ENCODE measurements at places on chromosomes 4 and X.

DNA sequence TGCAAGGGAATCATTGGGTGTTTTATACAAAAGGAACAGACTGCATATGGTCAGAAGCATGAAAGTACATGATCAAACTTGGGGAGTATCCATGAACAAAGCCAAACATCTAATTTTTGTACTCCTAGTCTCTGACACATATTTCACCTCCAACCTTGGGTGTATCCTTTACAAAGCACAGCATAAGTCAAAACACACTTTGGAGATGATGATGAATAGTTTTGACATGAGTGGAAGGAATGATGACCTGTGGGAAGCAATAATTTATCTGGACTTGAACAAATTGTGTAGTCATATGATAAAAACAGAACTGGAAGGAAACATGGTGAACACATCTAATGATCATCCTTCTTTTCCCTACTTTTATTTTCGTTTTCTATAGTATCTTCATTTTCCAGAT lies 108.7 kb upstream of the PLS3 start:
- no peak overlapping the region for H3K27ac ChIP-seq
- no peaks in the 10 kb centered on the region for H3K36me3 ChIP-seq
- H3K4me1 ChIP-seq, result no peaks in the 10 kb centered on the region
- H3K4me3 ChIP-seq, result no peak overlapping the region
- DNase-seq, result no peak

- DNase-seq, result no peak
- no peaks in the 10 kb centered on the region for H3K36me3 ChIP-seq
- no peak overlapping the region for H3K27ac ChIP-seq
Observed at GRCh38 chr4:110075083-110075738, 123.2 kb downstream of the ELOVL6 start.

- no peak for DNase-seq
- H3K4me1 ChIP-seq, result no peaks in the 10 kb centered on the region
- no peaks in the 10 kb centered on the region for H3K36me3 ChIP-seq
- H3K4me3 ChIP-seq, result no peak overlapping the region
- no peak overlapping the region for H3K27ac ChIP-seq
Observed at GRCh38 chr4:128769011-128769410, 40.5 kb upstream of the JADE1 start.

- no peak for DNase-seq
- no peaks in the 10 kb centered on the region for H3K4me1 ChIP-seq
- no peak overlapping the region for H3K4me3 ChIP-seq
- no peak overlapping the region for H3K27ac ChIP-seq
- no peaks in the 10 kb centered on the region for H3K27me3 ChIP-seq
- H3K36me3 ChIP-seq, result no peaks in the 10 kb centered on the region
Observed at GRCh38 chr4:96342790-96343455, 503.0 kb downstream of the PDHA2 start.

DNA sequence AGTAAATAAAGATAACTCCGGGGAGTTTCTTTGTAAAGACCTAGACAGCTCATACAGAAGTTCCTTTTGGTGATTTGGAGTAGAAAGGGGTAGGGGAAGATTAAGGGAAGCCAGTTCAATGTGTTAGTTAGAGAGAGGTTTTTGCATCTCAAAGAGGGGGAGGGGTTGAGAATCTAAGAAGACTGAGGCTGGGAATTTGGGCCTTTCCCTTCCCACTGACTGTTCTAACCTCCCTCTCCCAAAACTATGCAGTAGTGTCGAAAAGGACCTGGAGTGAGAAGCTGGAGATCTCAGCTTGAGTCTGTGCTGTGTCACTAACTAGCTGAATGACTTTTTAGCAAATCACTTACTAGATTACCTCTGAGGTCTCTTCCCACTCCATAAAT lies 55.7 kb upstream of the CCDC160 start:
- peaks cover 10% of the 10 kb centered on the region for H3K4me1 ChIP-seq
- no peak overlapping the region for H3K27ac ChIP-seq

- no peaks in the 10 kb centered on the region for H3K36me3 ChIP-seq
- no peaks in the 10 kb centered on the region for H3K27me3 ChIP-seq
- no peak for DNase-seq
Observed at GRCh38 chr4:119005928-119006460, 117.3 kb downstream of the SYNPO2 start.

- no peaks in the 10 kb centered on the region for H3K27me3 ChIP-seq
- H3K36me3 ChIP-seq, result no peaks in the 10 kb centered on the region
- no peak overlapping the region for H3K4me3 ChIP-seq
- H3K4me1 ChIP-seq, result no peaks in the 10 kb centered on the region
- DNase-seq, result no peak
- no peak overlapping the region for H3K27ac ChIP-seq
Observed at GRCh38 chr4:86586626-86587380, 7.3 kb upstream of the PTPN13 start.

GRCh38 chr4:77692847-77693432 lies 87.3 kb downstream of the CXCL13 start:
- H3K4me1 ChIP-seq, result no peaks in the 10 kb centered on the region
- no peaks in the 10 kb centered on the region for H3K36me3 ChIP-seq
- H3K27me3 ChIP-seq, result no peaks in the 10 kb centered on the region
- no peak overlapping the region for H3K4me3 ChIP-seq

- H3K27me3 ChIP-seq, result no peaks in the 10 kb centered on the region
- no peak for DNase-seq
- no peak overlapping the region for H3K4me3 ChIP-seq
- no peak overlapping the region for H3K27ac ChIP-seq
Observed at GRCh38 chr4:47570816-47571215, 85.7 kb downstream of the ATP10D start.

DNA sequence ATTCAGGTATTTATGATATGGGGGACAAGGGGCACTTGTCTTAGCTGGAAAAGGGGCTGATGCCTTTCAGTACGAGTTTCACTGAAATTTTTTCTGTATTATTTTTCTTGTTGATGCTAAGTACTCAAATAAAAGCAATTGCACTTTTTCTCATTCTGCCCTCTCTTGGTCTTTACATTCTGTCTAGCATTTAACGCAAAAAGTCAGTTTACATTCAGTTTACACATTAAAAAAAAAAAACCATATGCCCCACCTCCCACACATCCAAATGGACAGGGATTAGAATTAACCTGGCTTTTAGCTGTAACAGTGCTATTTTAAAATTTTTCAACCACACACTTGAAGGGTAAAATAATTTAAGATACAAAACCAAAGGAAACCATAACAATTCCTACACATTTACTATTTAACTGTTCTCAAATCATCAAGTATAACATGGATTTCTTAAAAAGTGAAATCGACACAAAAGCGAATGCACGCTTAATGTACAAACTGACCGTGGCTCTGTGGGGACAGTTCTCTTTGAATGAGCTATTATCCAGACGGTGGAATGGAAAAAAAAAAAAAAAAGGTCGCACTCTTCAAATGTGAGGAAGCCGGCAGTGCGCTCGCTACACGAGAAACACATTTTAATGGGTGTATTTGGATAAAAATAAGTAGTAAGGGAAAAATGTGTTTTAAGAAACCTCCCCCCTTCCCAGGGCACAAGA lies 1.4 kb downstream of the AMMECR1 start:
- no peaks in the 10 kb centered on the region for H3K27me3 ChIP-seq
- H3K27ac ChIP-seq, result peak overlapping the region; percentile 79
- H3K36me3 ChIP-seq, result no peaks in the 10 kb centered on the region
- H3K4me3 ChIP-seq, result peak overlapping the region; percentile 80
- peaks cover 5% of the 10 kb centered on the region for H3K4me1 ChIP-seq

- no peaks in the 10 kb centered on the region for H3K36me3 ChIP-seq
- H3K27me3 ChIP-seq, result no peaks in the 10 kb centered on the region
- no peak overlapping the region for H3K4me3 ChIP-seq
Observed at GRCh38 chrX:19906293-19906692, 18.9 kb upstream of the SH3KBP1 start.

DNA sequence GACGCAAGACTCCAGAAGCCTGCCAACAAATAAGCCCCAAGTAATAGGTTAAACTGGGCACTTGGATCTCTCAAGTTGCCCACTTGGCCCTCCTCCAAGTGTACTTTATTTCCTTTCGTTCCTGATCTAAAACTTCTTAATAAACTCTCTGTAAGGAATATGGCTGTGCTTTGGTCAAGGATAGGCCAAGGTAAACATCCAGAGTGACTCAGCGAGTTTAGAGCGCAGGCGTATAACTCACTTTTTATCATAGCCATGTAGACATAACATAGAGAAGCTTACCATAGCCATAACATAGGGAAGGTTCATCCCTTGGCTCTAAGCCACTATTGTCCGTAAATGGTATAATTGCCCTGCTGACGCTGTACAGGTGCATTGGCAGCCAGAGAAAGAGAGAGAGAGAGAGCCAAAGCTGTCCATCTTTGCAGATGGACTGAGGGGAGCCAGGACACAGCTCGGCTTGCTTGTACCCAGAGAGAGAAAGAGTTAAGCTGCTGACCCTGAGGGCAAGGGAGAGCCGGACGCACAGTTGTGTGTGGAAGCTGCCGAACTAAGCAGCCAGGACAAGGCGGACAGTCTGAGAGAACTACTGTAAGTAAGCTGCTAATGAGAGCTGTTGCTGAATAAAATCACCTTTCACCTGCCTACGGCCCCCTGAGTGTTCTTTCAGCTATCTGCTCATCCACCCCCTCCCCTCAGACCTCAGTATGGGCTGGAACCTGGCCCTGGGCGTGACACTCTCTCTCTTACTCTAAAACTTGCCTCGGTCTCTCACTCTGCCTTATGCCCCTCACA lies 1.8 kb downstream of the TLR1 start:
- no peak for DNase-seq
- H3K4me1 ChIP-seq, result peaks cover 6% of the 10 kb centered on the region

DNA sequence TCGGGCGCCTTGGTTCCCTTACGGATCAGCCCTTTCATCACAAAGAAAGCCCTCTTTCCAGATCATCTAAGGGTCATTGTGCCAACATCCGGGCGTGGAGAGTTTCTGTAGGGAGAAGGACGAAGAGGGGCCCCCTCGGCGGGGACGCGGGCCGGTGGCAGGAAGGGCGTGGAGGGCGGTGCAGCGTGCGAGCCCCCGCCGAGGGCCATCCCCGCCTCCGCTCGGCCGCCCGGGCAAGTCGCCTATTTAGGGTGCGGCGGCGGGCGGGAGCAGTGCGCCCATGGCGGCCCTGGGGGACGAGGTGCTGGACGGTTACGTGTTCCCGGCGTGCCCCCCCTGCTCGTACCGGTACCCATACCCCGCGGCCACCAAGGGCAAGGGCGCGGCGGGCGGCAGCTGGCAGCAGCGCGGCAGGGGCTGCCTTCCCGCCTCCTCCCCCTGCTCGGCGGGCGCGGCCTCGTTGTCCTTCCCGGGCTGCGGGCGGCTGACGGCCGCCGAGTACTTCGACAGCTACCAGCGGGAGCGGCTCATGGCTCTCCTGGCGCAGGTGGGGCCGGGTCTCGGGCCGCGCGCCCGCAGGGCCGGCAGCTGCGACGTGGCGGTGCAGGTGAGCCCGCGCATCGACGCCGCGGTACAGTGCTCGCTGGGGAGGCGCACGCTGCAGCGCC lies at the start of gene ZAR1:
ZAR1 (plus strand) TSS at position 241 of the 668 bp plus-strand sequence; CDS start at position 281, 40 bp downstream.
- peaks cover 10% of the 10 kb centered on the region for H3K4me1 ChIP-seq
- no peaks in the 10 kb centered on the region for H3K36me3 ChIP-seq
- H3K27me3 ChIP-seq, result peaks cover 24% of the 10 kb centered on the region
- peak within 1 kb of the TSS; percentile 32 for H3K4me3 ChIP-seq
- no peak for DNase-seq

Data from effector memory CD4-positive, alpha-beta T cell (primary cell).